ENCODE measurements at places on chromosomes 2 and 18. TPM values are rescaled to one million over a fixed set of nuclear protein-coding genes. Genes with fewer than 3 reads are reported as not detected.
A peak's percentile ranks its signal among the peaks of the same experiment; 100 is the strongest.

DNA sequence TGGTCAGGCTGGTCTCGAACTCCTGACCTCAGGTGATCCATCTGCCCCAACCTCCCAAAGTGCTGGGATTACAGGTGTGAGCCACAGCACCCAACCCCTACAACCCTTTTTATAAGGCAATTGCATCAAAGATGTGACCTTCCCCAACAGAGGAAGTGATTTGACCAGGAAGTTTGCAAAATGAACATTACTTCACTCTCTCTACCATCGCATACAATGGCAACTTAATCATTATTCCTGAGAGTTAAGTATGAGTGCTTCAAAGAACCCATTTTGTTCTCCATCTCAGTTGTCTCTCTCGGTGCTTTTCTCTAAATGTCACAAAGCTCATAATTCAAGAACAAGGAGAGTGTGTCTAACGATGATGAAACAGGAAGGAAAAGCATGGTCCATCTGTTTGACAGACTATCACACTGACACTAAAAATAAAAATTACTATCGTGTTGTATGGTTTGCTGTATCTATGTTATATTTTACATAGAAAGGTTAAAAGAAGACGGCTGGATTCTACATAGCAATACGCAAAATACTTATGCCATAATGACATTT is 18.1 kb upstream of the CREG2 start:
- H3K4me3 ChIP-seq, result peak overlapping the region; percentile 45
- DNase-seq, result no peak
- H3K36me3 ChIP-seq, result peaks cover 6% of the 10 kb centered on the region
- H3K27ac ChIP-seq, result no peak overlapping the region
- H3K27me3 ChIP-seq, result peaks cover 40% of the 10 kb centered on the region

DNA sequence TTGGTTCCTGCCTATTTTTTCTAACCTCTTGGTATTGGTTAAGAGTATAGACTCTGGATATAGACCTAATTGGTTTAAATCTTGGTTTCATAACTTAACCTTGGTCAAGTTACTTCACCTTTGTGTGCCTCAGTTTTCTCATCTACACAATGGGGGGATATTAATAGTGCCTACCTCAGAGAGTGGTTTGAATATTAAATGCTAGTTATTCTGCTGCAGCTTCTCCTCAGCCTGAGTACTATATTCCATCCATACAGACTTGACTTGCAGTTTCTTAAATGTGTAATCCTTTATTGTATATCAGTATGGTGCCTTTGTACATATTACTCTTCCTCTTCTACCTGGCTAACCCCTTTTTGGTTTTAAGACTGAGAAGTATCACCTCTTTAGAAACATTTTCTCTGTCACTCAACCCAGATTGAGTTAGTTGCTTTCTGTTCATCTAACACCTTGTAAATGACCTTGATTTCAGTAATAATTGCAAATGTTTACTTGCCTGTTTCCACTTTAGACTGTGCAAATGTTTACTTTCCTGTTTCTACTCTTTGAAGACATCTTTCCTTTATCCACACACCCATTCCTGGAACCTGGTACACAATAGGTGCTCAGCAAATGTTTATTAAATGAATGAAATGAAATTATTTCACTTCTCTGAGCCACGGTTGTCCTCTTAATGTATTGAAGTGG is 6.6 kb downstream of the ACVR2A start:
- peaks cover 1% of the 10 kb centered on the region for H3K36me3 ChIP-seq
- DNase-seq, result no peak
- H3K27ac ChIP-seq, result no peak overlapping the region
- peaks cover 50% of the 10 kb centered on the region for H3K4me1 ChIP-seq
- peak overlapping the region; percentile 1 for H3K4me3 ChIP-seq

DNA sequence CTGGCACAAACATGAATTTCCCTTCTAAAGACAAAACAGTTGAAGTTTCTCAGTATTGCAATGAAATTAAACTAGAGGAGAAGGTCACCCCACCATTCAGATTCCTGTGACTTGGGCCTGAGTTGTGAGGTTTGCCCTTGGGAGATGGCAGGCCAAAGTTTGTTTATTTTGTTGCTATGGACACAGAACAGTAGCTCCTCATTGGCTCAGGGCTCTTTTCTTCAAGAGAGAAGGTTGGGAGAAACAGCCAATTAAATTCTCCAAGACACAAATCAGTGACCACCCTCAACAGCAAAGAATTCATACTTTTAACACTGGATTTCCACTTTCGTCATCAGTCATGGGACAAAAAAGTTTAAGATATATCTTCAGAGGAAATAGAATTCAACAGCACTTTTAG is at the start of gene FLACC1:
TSS of gene FLACC1 (minus strand) at position 125 of the 400 bp plus-strand sequence. CDS start 5,941 bp downstream, outside the sequence.
- no peak within 1 kb of the TSS for H3K27ac ChIP-seq
- no peaks in the 10 kb centered on the region for H3K27me3 ChIP-seq
- DNase-seq, result no peak
- peaks cover 5% of the 10 kb centered on the region for H3K36me3 ChIP-seq
- no peak within 1 kb of the TSS for H3K4me3 ChIP-seq

- no peak for DNase-seq
- H3K36me3 ChIP-seq, result no peaks in the 10 kb centered on the region
- H3K4me1 ChIP-seq, result no peaks in the 10 kb centered on the region
- no peak overlapping the region for H3K27ac ChIP-seq
Measured at GRCh38 chr2:158116936-158117335, 15.3 kb downstream of the UPP2 start.

- H3K27ac ChIP-seq, result no peak overlapping the region
- no peaks in the 10 kb centered on the region for H3K4me1 ChIP-seq
- DNase-seq, result no peak
- no peaks in the 10 kb centered on the region for H3K36me3 ChIP-seq
- no peaks in the 10 kb centered on the region for H3K27me3 ChIP-seq
- H3K4me3 ChIP-seq, result no peak overlapping the region
Measured at GRCh38 chr2:167212014-167212648, 323.9 kb downstream of the XIRP2 start.

GRCh38 chr2:207813221-207813916 is 43.7 kb upstream of the FZD5 start:
- H3K4me3 ChIP-seq, result no peak overlapping the region
- peaks cover 3% of the 10 kb centered on the region for H3K4me1 ChIP-seq
- peaks cover 16% of the 10 kb centered on the region for H3K27me3 ChIP-seq

DNA sequence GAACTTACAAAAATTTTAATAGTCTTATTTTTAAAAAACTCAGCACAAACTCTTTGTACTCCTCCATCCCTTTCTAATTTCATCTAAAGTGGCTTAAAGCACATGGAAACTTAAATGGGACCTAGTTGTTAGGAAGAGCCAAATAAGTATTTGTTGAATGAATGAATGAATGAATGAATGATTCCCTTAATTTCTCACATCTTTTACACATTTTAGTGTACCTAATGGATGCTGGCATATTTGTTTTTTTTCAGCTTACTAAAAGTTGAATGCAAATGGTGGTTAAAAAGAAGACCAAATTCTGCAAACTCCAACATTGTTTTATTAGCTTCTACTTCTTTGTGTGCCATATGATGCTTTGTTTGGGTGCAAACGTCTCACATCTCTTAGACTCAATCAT is 89.6 kb downstream of the KYNU start:
- H3K36me3 ChIP-seq, result no peaks in the 10 kb centered on the region
- H3K4me1 ChIP-seq, result no peaks in the 10 kb centered on the region
- H3K27ac ChIP-seq, result no peak overlapping the region
- DNase-seq, result no peak
- H3K4me3 ChIP-seq, result no peak overlapping the region
- peaks cover 4% of the 10 kb centered on the region for H3K27me3 ChIP-seq

DNA sequence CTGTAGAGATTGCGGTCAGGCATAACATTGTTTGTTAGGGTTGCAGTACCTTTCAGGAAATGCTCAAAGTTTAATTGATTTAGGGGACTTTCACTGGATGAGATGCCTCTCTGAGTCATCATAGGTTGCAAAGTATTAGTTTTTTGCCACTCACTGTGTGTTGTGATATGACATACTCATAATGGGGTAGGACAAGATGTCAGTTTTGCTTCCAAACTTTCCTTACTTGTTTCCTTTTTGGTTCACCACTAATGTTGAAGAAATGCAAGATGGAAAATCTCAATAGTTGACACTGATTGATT is 35.0 kb upstream of the PTH2R start:
- peaks cover 21% of the 10 kb centered on the region for H3K27me3 ChIP-seq
- no peak overlapping the region for H3K4me3 ChIP-seq
- no peaks in the 10 kb centered on the region for H3K4me1 ChIP-seq
- no peaks in the 10 kb centered on the region for H3K36me3 ChIP-seq

DNA sequence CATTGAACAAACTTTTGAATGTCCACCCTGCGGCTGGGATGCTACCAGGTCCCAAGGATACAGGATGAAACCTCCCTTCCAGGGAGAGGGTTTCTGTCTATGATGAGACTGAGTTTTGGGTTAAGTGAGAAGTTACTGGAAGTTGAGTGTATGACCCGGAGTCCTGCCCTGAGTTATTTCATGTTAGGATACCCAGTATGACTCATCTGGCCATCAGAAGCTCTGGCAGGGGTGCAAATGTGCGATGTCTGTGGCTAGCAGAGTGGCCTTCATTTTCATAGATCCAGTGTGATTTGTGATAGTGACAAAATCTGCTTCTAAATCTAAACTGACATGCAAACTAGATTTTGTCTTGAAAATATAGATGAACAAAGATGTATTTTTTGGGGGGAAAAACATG is 55.3 kb downstream of the KCTD1 start:
- H3K27me3 ChIP-seq, result no peaks in the 10 kb centered on the region
- DNase-seq, result no peak
- H3K4me3 ChIP-seq, result no peak overlapping the region
- H3K27ac ChIP-seq, result no peak overlapping the region

DNA sequence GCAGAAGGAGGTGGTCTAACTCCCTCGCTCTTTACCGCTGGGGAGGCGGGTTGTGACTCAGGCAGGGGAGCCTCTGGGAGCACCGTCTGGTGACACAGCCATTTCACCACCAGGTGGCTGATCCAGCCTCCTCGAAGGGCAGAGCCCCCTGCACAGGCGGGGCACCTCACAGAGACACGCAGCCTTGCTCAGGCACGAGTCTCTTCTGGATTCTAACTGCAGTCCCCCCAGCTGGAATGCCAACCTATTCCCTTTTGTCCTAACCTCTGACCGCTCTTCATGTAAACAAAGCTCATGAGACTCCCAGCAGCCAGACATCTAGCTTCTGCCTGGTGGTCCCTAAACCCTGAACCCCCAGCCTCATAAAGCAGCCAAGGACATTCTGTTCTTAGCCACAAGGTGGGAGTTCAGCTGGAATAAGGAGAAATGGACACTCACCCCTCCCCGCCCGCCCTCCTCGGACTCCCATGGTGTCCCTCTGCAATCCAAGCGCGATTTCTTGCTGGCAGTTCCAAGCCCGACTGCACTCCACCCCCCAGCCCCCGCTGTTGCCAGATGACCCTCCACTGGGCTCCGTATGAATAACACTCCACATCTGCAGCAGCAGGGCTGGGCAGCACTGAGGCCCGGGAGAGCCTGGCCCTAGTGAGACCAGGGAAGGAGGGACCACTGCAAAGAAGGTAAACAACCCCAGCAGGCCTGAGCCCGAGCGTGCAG is 84.3 kb downstream of the TNS1 start:
- H3K4me3 ChIP-seq, result no peak overlapping the region
- peaks cover 40% of the 10 kb centered on the region for H3K27me3 ChIP-seq
- peaks cover 5% of the 10 kb centered on the region for H3K4me1 ChIP-seq
- H3K36me3 ChIP-seq, result no peaks in the 10 kb centered on the region
- DNase-seq, result no peak
- H3K27ac ChIP-seq, result no peak overlapping the region

- no peak overlapping the region for H3K27ac ChIP-seq
- H3K4me3 ChIP-seq, result no peak overlapping the region
- H3K36me3 ChIP-seq, result no peaks in the 10 kb centered on the region
- peaks cover 13% of the 10 kb centered on the region for H3K27me3 ChIP-seq
Measured at GRCh38 chr18:54813977-54814565, 14.2 kb upstream of the RAB27B start.

DNA sequence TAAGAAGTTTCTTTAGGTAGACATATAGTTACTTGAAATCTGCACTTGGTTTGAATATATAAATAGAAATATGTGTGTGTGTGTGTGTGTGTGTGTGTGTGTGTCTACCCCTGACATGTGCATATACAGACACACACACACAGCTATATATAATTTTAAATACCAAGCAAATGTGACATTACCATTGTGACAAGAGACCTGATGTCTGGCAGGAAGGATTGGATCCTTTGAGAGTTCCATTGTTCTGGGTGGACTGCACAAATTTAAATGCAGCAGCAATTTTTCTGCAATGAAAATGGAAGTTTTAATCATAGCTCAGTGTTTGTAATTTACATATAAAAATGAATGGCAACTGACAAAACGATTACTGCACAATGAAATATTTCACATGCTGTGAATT is 87.8 kb upstream of the CCDC195 start:
- H3K27me3 ChIP-seq, result no peaks in the 10 kb centered on the region
- no peak overlapping the region for H3K27ac ChIP-seq
- no peak overlapping the region for H3K4me3 ChIP-seq
- DNase-seq, result no peak

DNA sequence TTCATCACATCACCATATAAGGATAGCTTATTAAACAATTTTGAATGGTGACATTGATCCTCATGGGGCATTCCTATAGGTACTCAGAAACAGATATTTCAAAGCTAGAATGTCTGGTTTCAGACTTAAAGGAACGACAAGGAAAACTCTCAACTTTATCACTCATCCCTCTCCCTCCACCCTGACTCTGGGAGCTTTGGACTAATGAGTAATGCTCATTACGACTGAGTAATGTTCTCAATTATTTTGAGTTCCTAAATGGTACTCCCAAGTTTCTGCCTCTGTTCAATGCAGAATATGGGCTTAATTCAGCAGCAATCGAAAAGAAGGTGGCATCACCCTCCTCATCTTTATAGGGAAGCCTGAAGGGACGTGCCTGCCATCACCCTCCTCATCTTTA is 43.4 kb downstream of the RFX8 start:
- H3K27ac ChIP-seq, result no peak overlapping the region
- no peaks in the 10 kb centered on the region for H3K36me3 ChIP-seq
- no peaks in the 10 kb centered on the region for H3K4me1 ChIP-seq
- no peaks in the 10 kb centered on the region for H3K27me3 ChIP-seq

DNA sequence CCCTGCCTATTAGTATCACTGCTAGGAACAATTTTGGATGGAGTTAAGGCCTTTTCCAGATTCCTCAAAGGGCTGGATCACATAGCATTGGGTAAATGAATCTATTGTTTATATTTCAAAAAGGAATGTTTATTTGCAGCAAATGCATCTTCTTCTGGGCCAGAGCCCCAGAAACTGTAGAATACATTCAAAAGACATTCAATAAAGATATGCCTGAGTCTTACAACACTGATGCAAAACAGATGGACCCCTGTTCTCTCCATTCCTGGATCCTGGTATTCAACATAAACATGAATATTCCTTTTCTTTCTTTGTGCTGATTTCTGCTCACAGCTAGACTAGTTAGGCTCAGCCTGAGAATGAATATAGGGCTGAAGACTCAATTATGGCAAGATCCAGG is 227.2 kb upstream of the KLHL29 start:
- no peak overlapping the region for H3K4me3 ChIP-seq
- no peak for DNase-seq
- H3K36me3 ChIP-seq, result no peaks in the 10 kb centered on the region

- H3K27me3 ChIP-seq, result peaks cover 6% of the 10 kb centered on the region
- H3K36me3 ChIP-seq, result no peaks in the 10 kb centered on the region
- no peak overlapping the region for H3K27ac ChIP-seq
- H3K4me3 ChIP-seq, result no peak overlapping the region
- DNase-seq, result no peak
- H3K4me1 ChIP-seq, result peaks cover 3% of the 10 kb centered on the region
Measured at GRCh38 chr2:186853951-186854350, 5.0 kb upstream of the ZSWIM2 start.

Gene GNAL
- 0.37 TPM for total RNA-seq

Gene RAPGEF4
- 0.26 TPM for total RNA-seq

Gene LIMS2
- total RNA-seq, result 2.9 TPM

Gene LYPD6B
- not detected for total RNA-seq

Gene DLGAP1
- total RNA-seq, result 3.9 TPM

Gene FEV
- total RNA-seq, result not detected

Gene CASP8
- total RNA-seq, result 191 TPM

Gene ZCCHC2
- total RNA-seq, result 71.5 TPM

Gene FZD7
- total RNA-seq, result 0.30 TPM

All from T-helper 17 cell (primary cell).